HT-29 (cell line): ENCODE measurements at places on chromosomes 6 and 20.

- DNase-seq: peak; percentile 7
Observed at GRCh38 chr6:69705954-69706353, 90.9 kb downstream of the LMBRD1 start.

- DNase-seq: no peak
Observed at GRCh38 chr6:3906846-3907151, 57.6 kb downstream of the FAM50B start.

DNA sequence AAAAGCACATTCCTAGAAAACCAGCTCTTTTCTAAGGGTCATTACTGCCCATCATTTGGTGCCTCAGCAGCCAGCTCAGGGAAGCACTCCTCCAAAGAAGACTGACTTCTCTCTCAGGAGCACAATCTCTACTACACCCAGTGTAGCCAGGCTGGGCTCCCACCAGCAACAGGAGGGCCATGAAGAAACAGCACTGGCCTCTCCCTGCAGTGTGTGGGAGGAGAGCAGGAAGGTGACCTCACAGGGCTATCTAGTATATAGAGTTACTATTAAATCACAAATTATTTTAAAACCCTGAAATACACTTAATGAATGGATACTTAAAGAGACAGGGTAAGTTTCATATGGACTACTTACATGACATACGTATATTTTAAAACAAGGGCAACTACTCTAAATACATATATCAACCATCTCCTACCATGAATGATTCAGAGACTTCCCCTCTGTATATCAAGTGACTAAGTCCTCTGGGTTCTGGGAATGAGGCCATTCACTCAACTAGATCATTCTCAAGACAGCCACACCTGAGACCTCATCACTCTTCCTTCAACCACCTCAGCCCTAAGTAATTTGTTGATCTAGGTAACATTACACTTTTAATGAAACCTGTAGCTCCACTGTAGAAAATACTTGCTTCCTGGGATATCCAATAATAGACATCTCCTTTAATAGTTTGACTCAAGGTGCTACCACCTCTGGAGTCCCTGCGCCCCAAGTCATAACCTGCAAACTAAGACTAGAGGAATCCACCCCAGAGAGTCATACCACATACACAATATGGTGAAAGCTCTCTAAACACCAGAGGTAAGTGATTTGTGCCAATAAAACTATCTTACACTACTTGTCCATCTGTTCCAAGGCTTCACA is 25.2 kb downstream of the TBX18 start:
- DNase-seq: no peak

DNA sequence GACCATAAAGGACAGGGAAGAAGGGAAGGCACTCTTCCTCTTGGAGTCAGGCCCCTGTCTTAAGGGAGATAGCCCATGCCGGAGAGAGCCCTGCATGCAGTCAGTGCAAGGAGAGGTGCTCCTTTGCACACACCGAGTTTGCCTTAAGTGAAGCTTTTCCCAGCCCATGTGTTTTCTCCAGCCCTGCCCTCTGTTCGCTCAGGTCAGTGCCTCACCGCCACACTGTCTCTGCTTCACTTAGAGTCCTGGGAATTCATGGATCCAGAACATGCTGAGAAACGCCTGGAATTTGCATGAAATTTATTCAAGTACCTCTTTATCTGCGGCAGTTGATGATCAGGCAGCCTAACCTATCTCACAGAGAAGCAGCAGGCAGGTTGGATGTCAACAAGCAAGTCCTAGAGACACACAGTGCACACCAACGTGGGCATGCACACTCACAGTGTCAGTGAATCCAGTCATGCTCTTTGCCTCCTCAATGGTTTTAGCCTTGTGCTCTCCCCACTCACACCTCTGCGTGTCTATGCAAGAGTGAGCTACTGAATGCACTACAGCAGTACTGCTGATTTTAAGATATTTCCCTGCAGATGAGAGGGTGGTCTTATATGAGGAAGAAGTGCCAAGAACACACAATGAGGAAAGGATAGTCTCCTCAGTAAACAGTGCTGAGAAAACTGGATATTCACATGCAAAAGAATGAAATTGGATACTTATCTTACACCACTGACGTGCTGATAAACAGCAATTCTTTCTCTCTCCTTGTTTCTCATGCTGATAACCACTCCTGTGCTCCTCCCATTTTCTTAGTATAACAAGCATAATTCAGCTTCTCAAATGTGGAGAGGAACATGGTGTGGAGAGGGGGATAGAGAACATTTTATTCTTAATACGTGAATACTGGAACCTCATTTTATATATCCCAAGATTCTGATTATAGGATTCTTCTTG is 295.1 kb upstream of the CDYL start:
- no peak for DNase-seq
